ENCODE measurements at places on chromosomes 2 and 18.
A peak's percentile ranks its signal among the peaks of the same experiment; 100 is the strongest.

GRCh38 chr2:55493220-55493619, 26.3 kb upstream of the CFAP36 start:
- no peak for DNase-seq

DNA sequence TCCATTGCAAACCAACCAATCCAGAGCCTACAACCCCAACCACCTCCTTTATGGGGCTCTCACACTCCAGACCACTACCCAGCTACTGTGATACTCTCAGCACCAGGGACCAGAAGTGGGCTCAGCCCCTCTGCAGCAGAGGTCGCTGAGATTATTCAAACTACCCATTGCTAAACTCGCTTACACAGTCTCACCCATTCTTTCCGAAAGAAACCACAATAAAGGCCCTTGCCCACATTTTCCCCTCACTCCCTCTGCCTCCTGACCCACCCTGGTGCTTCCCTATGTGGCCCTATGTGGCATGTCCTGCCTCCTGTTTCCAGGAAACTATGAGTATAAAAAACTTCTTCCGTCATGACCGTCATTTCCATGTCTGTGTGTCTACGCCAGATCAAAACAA, 10.7 kb downstream of the TEX51 start:
- DNase-seq = no peak

GRCh38 chr2:105610576-105611332, 134.0 kb upstream of the NCK2 start:
- no peak for DNase-seq

GRCh38 chr18:73636355-73636754, 511.3 kb downstream of the FBXO15 start:
- DNase-seq = no peak

DNA sequence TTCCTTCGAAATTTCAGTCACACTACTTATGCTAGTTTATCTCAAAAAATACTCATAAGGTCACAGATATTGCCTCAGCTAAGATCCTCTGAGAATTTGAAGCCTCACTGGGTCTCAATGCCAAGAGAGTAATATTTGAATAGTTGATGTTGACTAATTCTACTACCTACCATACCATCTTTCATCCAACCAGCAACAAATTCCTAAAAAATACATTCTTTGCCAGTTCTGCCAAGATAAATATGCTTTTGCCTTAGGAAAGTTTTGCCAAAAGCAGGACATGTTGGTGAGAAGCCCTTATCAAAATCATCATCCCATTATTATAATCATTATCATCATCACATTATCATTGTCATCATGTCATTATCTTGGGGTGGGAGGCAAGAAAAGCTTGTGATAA, 544.6 kb upstream of the ZEB2 start:
- no peak for DNase-seq

GRCh38 chr2:236308855-236309668, 44.9 kb upstream of the ASB18 start:
- DNase-seq = no peak

GRCh38 chr2:133063775-133064174, 393.8 kb upstream of the LYPD1 start:
- DNase-seq = no peak

DNA sequence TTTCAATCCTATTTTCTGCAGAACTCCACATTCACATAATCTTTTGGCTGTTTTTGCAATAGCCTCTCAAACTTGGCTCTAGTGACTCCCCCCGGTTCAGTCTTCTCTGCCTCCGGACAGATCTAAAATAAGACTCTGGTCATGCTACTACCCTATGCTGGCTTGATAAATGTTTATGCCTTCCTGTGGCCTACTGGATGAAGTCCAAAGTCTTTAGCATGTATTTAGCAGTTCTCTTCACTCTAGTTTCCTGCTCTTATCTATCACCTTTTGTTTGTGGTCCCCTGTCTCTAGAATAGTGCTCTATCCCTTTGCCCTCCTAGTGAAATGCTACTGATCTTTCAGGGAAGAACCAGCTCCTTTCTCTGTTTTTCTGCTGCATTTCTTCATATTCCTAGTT, 14.4 kb downstream of the ADCYAP1 start:
- DNase-seq = no peak

GRCh38 chr18:40944576-40944975, 1010.5 kb upstream of the PIK3C3 start:
- no peak for DNase-seq

GRCh38 chr2:120809151-120809550, 73.5 kb downstream of the GLI2 start:
- no peak for DNase-seq

DNA sequence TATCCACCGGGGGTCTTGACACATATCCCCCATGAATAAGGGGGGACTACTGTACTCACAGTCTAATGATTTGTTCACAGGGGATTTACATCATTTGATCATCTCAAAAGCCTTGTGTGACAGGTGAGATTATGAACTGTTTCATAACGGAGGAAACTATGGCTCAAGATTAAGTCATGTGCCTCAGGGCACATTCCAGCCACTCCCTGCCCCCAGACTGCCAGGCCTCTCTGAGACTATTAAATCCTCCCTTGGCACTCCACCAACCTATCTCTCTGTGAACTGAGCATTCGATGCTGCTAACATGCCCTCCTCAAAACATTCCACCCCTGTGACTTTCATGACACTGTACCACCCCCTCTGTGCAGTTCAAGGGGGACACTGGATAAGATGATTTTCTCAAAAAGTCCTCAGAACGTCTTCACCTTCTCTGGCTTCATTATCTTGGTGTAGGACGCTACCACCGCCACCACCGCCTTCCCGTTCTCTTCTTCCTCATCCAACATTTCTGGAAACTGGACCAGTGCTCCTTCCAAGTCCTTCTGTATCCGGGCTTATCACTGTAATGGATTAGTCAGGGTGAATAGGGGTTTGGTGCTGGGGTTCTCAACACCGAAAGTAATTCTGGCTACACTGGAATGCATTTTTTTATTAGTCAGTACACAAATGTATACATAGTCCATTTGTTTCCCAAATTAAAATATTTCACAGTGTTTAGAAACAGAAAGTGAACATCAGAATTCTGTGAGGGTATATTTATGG, 169.6 kb downstream of the KCNS3 start:
- no peak for DNase-seq

GRCh38 chr2:240622531-240623235, 2.6 kb upstream of the GPR35 start:
- no peak for DNase-seq

- no peak for DNase-seq
These were observed 184.1 kb upstream of the RAB12 start for GRCh38 chr18:8424917-8425725.

DNA sequence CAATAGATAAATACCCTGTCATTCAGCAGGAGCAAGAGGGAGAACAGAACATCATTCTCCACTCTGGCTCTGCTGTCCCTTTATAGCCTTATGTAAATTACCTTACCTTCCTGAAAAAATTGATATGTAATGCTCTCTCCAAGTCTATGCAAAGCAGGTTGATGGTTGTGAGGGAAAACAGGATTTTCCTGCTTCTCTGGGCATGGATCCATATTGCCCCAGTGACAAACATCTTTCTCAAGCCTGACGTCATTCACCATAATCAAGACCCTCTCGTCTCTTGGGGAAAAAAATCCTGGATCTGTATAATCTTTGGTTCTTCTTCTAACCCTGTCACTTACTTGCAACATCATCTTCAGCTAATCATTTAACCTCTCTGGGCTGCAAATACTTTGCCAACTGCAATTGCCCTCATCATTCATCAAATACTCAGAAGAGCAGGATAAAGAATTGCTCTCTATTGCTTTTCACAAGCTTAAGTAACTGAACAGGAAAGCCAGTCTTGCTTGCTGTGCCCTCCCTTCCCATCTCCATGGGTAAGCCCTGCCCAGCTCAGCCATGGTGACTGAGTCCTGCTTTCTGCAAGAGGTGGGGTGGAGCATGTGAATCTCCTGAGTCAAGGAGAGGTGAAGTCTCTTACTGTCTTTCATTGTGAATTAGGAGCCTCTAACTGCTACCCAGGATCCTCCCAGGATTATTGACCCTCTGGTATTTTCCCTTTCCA, 123.7 kb upstream of the KLF7 start:
- no peak for DNase-seq

DNA sequence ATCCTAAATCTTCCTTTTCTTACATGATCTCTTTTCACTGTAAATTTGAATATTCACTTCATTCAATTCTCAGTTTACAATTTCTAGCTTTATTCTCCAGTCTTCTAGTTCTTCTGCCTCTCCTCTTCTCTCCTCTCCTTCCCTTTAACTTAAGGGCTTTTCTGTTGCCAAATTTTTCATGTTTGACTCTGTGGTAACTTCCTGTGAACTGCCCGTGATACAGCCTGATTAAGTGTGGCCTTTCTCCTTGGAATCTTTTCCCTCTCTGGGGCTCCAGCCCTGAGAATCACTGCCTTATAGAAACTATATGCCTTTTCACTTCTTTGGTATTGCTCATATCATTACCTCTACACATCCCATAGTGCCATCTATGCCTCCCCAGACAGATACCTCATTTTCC, 1923.8 kb upstream of the CELF4 start:
- no peak for DNase-seq

GRCh38 chr2:109563288-109563687, 50.5 kb downstream of the SEPTIN10 start:
- DNase-seq = no peak

- DNase-seq = no peak
These were observed 128.7 kb downstream of the XIRP2 start for GRCh38 chr2:167017021-167017420.

GRCh38 chr18:62693659-62694058, 21.7 kb upstream of the PHLPP1 start:
- DNase-seq = no peak

DNA sequence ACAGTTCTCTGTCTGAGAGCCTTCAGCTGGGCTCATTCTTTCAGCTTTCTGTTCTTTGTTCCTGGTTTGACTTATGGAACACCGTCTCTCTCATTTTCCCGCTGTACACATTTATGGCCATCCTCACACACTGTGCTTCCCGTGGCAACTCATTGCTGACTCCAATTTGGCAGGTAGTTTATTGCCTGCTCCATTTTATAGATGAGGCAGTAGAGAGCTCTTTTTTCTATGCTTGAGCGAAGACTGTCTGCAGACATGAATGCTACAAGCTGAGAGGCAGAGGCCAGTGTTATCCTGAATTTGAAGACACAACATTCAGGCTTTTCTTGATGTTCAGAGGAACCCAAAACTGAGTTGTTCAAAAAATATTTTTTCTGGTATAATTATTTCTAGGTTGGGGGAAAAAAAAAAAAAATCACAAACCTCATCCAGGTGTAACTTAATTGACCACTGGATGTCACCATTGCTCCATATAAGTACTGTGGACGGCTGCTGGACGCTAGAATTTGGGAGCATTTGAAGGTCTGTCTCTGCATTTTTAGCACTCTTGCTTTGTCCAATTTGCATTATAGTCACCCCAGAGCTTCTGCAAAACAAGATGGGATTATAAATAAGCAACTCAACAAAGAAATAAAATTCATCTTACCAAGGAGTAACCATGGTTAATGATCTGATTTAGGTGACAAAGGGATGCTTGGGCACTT, 83.5 kb downstream of the HRH4 start:
- no peak for DNase-seq

GRCh38 chr2:174172802-174173355, 75.5 kb downstream of the OLA1 start:
- no peak for DNase-seq

DNA sequence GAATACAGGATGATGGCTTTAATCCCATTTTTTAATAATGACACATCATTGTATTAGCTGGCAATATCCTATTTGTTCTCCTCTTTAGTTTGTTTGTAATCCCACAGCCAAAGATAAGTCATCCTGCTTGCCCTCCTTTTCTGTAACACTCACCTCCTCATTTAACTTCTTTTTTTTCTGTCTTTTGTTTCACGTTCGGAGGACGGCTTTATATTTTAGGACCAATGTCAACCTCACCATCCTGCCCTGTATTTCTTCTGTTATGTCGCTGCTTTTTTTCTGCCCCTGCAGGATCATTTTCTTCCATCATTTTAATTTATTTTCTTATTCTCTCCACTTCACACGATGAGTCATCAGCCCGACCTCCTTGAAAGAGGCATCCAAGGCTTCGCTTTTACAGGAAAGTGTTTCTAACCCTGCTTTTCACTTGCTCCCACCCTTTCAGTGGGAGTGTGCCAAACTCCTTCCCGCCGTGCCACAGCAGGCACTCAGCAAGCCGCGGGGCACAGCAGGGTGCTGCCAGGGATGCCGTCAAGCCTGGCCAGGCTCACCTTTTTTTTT, 11.4 kb downstream of the RAB31 start:
- no peak for DNase-seq

DNA sequence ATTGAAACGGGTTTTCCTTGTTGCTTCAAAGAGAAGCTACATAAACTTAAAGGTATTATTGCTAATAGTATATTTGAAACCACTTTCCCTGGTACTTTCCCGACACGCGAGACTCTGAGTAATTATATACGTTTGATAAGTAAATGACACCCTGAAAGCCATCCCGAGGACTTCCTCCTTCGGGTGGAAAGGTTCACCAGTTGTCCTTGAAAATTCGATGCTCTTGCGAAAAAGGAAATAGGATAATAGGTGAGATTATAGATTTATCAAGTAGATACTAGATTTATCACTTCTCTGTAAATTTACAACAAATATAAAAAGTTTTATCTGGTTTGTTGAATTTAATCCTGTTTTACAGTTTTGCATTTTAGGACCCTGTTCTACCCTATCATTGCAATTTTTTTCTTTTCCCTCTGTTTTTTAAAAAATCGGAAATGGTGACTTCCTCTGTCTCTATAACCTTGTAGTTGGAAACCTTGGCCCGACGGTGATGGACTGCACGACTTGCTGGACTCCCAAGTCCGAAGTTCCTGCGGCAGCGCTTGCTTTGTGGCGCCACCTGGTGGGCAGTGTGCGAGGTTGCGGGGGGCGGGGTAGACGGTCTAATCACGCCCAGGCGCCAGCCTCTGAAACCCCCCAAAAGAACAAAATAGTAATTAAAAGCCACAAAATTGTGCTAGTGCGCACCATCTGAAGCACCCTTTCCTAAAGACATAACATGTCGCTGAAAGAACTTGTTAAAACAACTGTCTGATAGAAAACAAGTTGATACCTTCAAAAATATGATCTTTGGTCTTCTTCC, 972 bp upstream of the DLX2 start:
- DNase-seq = peak; percentile 42

- peak; percentile 7 for DNase-seq
These were observed 63.2 kb upstream of the MAPRE2 start for GRCh38 chr18:34977838-34978532.

DNA sequence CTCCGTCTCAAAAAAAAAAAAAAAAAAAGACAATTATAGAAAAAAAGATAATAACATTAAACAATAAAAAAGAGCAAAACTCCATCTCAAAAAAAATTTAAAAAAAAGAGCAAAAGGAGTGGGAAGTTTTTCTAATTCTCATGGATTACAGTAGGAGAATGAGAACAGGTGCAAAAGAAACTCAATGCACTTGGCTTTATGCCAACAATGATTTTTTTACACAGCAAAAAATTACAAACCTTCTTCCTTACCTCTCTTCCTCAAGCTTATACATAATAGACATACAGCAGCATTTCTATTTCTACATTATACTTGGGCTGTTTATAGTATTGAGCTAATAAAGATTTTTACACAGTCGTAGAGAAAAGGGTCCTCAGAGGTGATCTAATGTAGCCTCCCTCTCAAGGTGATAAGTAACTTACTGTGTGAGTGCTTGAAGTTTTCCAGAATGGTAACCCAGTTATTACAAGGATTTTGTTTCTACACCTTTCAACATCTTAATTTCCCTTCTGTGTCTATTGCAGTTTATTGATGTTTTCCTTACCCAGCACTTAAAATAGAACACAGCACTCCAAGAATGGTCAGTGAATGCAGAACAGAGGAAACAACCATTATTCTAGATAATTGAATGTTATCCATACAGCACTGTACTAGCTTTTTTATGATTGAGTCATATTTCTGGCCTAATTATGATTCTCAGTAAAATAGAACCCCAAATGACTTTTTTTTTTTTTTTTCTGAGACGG, 34.9 kb upstream of the RNF138 start:
- DNase-seq = no peak

GRCh38 chr2:95310651-95311050, 13.5 kb downstream of the KCNIP3 start:
- DNase-seq = no peak
